ENCODE measurements at places on chromosomes 12 and 14.
A peak's percentile ranks its signal among the peaks of the same experiment; 100 is the strongest.

DNA sequence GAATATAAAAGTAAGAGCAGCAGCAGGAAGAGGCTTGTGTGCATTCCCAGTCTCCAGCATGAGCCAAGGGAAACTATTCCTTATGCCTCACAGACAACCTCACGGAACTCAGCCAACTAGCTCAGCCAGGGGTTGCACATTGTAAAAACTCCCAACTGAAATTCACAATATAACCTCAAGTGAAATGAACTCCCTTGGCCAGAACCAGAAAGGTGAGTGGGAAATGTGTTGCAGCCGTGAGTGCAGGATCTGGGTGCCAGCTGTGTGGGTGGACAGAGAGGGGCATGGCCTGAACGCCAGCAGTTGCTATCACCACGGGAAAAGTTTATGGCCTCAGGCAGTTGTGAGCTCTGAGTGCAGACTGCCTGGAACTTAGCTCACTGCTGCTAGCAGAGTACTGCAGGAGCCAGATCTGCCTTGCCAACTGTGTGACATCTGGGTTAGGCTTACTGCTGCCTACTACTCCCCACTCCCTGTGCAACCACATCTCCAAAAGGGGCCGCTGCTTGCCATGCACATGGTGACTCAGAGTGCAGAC lies 2.3 kb upstream of the CLEC1A start:
- no peak for DNase-seq

GRCh38 chr14:76780058-76780345 lies 18.7 kb downstream of the VASH1 start:
- no peak for DNase-seq

- no peak for DNase-seq
Measured at GRCh38 chr14:31380106-31380505, 40.2 kb downstream of the HEATR5A start.

DNA sequence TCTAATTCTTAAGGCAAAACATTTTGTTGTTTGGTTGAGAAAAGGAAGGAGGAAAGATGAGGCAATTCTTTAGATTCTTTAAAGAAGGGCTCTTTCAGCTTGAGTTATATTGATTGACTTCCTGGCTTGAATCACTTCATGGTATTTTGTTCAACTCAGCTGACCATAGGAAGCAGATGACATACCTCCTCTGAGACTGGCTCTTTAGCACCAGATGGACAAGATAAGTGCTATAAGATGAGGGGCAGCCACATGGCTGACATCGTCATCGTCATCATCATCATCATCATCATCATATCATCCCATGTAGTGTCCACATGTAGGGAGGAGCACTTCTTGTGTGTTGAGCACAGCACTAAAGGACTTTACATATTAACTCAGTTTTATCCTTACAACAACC lies 81.3 kb downstream of the SSPN start:
- DNase-seq = no peak

GRCh38 chr14:77063571-77064171 lies 34.4 kb upstream of the CIPC start:
- DNase-seq = no peak

DNA sequence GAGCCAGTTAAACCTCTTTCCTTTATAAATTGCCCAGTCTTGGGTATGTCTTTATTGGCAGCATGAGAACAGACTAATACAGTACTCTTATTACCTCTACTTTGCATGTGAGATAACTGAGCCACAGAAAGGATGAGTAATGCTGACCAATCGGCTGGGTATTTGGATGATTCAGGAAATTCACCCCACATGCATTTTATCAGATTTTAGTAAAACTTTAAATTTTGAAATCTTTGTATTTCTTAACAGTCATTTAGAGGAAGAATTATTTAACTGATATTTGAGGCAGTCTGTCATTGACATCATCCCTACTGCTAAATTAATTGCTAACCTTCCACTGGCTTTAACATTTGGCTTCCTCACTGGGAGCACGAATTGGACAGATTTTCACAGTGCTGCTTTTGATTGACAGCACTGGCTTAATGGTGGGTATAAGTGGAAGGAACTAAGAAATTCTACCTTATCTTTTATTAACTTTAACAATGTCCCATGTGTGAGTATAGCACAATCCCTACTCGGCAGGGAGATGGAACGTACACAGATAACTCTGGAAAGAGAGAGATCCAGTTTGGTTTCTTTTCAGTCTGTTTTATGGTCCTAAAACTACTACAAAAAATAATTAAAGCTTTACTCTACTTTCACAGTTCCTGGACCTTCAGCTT lies 261.0 kb downstream of the DACT1 start:
- peak; percentile 94 for DNase-seq

DNA sequence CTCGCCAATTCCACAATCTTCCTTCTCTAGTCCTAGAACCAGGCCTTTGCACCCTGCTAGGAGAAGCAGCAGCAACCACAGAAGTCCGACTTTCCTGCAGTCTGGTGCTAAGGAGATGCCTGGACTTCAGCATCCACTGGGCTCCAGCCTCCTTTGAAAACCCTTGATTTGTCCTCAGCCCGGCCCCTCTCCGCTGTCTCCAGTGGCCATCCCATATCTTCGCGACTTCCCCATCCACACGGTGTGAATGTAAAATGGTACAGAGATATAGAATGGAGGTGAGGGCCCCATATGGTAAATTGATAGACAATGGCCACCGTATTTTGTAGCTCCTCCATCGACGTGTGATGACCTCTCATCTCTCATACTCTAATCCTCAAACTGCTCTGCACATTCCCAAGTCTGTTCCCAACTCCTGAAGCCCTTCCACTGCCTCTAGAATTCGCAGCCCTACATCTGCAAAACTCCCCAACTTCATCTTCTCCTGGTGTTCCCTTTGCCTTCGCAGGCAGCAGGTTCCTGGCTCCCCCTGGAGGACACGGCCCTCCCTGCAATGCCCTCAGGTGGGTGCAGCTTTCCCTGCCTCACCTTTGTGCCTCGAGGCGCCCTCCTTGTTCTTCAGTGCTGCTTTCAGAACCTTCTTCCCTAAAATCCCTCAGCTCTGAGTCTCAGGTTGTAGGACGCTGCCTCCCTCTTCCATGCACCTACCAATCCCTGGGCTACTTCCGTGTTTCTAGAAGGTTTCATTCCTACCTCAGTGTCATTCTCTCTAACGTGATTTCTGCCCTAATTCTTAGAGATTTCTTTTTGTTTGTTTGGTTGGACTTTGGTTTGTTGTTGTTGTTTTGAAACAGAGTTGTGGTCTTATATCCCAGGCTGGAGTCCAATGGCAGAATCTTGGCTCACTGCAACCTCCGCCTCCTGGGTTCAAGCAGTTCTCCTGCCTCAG lies 36.7 kb downstream of the TMBIM6 start:
- peak; percentile 19 for DNase-seq

- DNase-seq = peak; percentile 48
Measured at GRCh38 chr14:54343272-54344121, 53.3 kb upstream of the CDKN3 start.

DNA sequence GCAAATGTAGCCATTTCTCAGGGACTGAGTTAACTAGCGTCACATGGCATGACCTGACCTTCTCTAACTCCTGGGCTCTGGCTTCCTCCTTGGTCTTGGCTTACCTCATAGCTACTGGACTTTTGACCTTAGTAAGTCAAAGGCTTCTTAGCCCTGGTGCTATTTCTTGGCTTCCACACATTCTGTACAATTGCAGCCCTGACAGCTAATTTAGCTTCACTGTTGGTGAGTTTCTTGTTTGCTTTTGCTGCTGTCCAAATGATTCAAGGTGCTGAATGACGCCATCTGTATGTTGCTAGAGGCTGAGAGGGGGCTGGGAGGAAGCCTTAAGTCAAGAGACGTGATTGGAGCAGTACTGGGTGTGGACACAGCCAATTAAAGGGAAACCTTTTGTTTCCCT lies 202.7 kb downstream of the PRKD1 start:
- DNase-seq = peak; percentile 74

DNA sequence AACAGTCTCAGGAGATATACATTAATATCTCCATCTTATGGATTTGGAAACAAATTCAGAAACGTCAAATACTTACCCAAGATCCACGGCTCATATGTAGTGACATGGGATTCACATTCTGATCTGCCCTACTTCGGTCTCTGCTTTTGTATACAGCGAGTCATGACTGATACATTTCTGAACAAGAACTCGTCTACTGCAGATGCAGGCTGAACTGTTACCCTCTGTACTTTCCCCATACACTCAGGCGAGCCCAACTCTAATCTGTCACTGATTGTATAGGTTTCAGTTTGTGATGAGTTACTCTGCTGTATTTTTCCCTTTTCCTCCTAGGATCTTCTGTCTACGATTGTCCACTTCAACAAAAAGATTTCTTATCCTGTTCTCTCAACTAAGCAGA lies 441.6 kb downstream of the CCDC91 start:
- DNase-seq = no peak
